ENCODE measurements at places on chromosomes 13 and 19.

- no peak for DNase-seq
Measured at GRCh38 chr19:6274756-6275155, 5.0 kb downstream of the MLLT1 start.

- DNase-seq, result no peak
Measured at GRCh38 chr13:113734826-113735125, 24.2 kb upstream of the TMEM255B start.

DNA sequence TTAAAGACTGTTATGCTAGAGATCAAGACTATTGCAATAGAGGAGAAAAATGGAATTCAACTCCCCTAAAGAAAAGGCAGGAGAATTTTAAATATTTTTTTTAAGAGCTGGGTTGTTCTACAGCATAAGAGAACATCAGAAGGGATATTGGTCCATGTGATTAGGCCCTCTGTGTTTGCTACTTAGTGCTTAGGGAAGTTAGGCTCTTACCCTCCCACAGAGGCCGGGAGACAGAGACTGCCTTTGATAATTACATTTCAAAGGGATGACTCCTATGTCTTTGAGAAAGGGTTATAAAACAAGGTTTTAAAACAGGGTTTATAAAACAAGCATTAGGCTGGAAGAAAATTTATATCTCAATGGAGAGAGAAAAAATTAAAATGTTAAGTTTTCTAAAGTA, 1248.1 kb upstream of the PCDH20 start:
- DNase-seq, result no peak

GRCh38 chr19:35122687-35123551, 7.3 kb downstream of the FXYD3 start:
- no peak for DNase-seq

GRCh38 chr13:29978211-29978610, 127.8 kb upstream of the UBL3 start:
- no peak for DNase-seq

- DNase-seq, result no peak
Measured at GRCh38 chr13:45861322-45861721, 9.8 kb upstream of the SIAH3 start.

GRCh38 chr19:28332351-28332750, 880.6 kb downstream of the UQCRFS1 start:
- DNase-seq, result no peak

GRCh38 chr13:25604106-25604505, 232.3 kb downstream of the ATP8A2 start:
- no peak for DNase-seq

GRCh38 chr19:10593820-10594637, 6.9 kb upstream of the AP1M2 start:
- DNase-seq, result no peak

DNA sequence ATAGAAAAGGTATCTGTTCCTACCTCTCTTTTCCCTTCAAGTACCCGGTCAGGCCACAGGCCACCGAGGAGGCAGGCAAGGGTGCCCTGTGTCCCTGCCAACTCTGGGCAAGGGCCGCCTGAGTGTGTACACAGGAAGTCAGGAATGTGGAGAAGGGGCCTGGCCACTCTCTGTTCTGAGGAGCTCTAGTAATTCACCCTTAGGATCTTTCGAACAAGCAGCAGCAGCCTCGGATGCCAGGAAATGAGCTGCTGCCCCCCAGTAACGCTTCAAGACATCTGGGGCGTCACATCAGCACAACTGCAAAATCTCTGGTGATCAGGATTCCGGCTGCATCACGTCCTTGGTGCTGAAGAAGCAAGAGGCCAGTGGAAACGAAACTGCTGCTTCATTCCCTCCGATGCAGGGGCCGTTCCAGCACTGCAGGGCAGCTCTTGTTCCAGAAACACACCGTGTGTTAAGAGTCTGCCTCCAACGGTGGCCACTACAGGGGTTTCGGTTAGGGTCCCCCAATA, 2.0 kb downstream of the RAB20 start:
- DNase-seq, result no peak

GRCh38 chr19:50268501-50268900, 60.7 kb downstream of the KCNC3 start:
- DNase-seq, result no peak

DNA sequence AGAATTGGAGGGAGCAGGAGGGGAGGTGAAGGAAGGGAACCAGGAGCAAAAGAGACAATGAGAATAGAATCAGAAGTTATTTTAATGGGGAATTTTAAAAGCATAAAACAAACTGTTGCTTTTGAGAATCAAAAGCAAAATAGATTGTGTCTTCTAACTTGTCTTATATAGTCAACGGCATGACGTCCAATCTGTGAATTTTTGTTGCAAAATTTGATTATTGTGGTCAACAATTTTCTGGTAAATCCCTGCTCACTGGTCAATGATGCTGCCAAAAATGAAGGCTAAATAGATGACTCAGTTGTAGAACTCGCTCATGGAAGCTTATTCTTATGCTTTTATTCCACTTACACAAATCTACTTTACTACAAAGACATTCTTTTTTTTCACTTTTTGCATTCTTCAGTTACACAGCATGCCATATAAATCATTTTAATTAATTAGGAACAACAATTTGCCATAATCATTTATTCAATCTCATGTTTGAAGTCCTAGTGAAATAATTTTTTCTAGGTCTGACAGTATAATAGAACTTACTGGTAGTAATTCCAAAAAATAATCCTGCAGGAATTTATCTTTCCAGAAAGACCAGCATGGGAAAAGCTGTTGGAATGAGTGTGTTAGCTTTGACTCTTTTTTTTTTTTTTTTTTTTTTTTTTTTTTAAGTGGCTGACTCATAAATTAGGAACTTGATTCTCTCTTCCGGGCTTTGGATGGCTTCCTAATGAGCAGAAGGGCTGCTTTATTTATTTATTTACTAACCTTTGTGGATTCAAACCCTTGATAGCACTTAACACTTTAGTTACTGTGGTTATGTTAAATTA, 256.9 kb downstream of the SPRY2 start:
- no peak for DNase-seq

DNA sequence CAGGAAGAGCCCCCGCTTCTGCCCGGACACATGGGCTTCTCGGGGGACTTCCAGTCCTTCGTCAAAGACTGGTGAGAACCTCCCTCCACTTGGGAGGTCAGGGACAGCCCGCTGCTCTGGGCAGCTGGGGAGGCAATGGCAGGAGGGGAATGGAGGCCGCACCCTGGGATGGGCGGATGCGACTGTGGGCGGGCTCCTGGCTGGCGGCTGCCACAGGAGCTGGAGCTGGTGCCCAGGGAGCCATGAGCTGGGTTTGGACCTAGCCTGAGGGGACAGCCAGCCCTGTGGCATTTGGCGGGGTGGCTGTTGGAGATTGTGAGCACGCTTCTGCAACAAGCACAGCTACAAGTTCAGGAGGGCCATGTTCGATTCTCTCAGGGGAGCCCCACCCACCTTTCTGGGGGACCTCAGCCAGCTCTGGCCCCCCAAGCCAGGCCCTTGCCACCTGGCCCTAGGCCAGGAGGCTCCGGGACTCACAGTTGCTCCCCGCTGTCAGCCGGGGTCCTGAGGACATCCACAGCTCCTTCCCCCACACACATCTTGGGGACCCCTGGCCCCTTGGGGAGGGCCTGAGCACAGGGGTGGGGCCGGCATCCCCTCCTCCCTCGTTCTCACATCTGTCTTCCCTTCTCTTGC, 3.0 kb upstream of the TGFBR3L start:
- no peak for DNase-seq

DNA sequence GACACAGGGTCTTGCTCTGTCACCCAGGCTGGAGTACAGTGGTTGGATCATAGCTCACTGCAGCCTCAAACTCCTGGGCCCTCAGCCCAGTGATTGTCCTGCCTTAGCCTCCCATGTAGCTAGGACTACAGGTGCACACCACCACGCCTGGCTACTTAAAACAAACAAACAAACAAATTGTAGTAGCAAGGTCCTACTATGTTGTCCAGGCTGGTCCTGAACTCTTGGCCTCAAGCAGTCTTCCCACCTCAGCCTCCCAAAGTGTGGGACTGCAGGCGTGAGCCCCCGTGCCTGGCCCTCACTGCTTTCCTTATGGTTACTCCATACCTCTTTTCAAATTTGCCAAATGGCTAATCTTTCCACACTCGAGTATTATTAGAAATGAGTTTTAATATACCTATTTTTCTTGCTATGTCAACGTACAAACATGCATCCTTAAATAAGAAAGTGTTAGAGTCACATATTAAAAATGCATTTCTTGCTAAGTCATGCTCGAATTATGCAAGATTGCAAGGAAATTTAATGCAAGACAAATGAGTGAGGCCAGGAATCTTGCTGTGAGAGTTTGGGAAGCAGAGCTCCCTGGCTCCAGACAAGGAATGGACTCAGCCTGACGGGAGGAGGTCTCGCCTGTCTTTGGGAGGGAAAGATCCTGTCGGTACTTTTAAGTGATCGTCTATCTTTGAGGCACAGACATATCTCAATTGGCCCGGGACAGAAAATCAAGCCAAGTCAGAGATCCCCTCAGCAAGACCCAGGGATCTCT, 39.4 kb downstream of the RFX2 start:
- no peak for DNase-seq

DNA sequence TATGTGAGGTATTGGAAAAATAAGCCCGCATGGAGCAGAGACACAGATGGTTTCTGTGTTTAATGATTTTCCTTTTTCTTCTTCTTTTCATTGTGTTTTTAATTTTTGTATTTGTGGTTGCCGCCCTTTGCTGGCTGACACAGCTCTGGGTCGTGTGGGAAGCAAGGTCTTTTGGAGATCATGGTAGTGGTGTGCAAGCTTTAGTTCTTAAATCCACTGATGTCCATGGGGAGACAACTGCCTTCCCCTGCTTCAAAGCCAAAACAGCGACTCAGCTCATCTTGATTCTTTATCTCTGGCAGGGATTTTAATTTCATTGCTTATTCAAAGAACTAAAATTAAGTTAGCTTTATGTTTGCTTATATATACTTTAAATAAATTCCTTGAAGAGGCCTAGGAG, 711.3 kb upstream of the SGCG start:
- DNase-seq, result no peak

GRCh38 chr13:50334115-50334778, 319.0 kb downstream of the KCNRG start:
- no peak for DNase-seq

- DNase-seq, result no peak
Measured at GRCh38 chr13:51006067-51006845, 96.7 kb downstream of the RNASEH2B start.

DNA sequence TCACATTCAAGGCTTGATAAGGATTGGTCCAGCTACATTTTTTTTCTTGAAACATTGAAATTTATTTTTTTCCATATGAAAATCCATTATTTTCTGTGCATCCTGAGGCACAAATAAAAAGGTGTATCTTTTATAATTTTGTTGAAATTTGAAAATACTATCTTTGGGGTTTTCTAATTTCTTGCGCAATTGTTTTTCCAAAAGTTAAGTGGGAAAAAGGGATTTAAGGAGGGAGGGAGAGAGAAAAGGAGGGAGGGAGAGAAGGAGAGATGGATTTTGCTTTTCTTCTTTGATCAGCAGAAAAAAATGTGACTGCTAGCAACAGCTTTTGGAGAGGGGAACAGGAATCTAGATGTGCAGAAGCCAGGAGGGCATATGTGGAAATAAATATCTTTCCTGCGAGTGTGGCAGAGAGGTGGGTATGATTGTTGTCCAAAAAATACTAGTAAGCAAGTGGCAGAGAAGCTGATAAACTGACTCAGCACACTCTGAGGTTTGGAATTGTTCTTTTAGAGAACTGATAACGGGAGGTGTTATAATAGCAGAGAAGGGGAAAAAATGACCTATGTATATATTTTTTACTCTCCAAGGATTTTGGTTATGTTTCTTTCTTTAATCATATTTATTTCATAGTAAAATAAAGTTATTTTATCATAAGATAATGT, 61.2 kb upstream of the EDNRB start:
- DNase-seq, result no peak

- no peak for DNase-seq
Measured at GRCh38 chr19:28196961-28197360, 1016.0 kb downstream of the UQCRFS1 start.

GRCh38 chr19:13120031-13120430, 2.0 kb downstream of the NACC1 start:
- no peak for DNase-seq

GRCh38 chr13:99425485-99426341, 75.6 kb upstream of the TM9SF2 start:
- no peak for DNase-seq

- no peak for DNase-seq
Measured at GRCh38 chr13:102847272-102848234, 1.7 kb downstream of the ERCC5 start.

GRCh38 chr13:34035178-34035577, 217.2 kb downstream of the RFC3 start:
- no peak for DNase-seq

DNA sequence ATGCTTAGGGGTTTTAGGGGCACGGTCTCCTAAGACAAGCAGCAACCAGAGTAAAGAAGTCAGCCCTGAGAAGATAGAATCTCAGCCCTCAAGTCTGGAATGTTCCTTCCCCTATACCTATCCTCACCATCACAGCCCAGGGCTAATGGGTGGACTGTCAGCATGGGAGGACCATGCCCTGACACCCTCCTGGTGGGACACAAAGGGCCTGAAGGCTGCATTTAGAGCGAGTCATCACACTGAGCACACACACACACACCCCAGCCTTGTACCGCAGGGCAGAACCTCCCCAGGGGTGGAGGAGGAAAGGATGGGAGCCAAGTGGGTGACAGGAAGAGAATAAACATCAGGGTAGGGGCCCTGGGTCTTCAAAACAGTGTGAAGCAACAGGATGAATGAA, 174.8 kb upstream of the SERP2 start:
- no peak for DNase-seq

DNA sequence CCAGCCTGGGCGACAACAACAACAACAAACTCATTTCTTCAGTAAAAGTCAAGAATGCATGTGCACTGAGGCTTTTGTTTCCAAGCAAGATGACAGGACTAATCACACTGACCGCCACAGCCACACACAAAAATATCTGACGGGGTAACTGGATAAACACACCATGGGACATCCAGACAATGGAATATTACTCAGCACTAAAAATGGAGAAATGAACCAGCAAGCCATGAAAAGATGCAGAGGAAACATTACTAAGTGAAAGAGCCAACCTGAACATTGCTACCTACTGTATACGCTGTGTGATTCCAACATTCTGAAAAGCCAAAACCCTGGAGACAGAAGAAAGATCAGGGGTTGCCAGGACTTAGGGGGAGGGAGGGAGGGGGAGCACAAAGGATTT, 36.7 kb downstream of the FAAP24 start:
- no peak for DNase-seq

Measured in activated T-cell treated with anti-CD3 and anti-CD28 coated beads for 1 hour (primary cell).